ENCODE measurements at places on chromosomes 1 and 21.

GRCh38 chr1:10252508-10252907 is 42.1 kb downstream of the KIF1B start:
- no peak for DNase-seq

GRCh38 chr21:44552681-44553080 is 1.4 kb upstream of the KRTAP10-2 start:
- no peak for DNase-seq

DNA sequence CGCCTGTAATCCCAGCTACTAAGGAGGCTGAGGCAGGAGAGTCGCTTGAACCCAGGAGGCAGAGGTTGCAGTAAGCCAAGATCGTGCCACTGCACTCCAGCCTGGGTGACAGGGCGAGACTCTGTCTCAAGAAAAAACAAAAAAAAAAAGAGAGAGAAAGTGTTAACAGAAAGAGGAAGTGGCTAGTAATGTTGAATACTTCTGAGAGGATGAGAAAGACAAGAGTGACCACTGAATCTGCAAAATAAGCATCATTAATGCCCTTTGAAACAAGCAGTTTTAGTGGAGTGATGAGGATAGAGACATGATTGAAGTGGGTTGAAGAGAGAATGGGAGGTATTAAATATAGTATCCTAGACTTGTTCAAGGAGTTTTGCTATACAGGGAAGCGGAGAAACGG is 11.7 kb downstream of the MPZ start:
- DNase-seq, result peak; percentile 28

DNA sequence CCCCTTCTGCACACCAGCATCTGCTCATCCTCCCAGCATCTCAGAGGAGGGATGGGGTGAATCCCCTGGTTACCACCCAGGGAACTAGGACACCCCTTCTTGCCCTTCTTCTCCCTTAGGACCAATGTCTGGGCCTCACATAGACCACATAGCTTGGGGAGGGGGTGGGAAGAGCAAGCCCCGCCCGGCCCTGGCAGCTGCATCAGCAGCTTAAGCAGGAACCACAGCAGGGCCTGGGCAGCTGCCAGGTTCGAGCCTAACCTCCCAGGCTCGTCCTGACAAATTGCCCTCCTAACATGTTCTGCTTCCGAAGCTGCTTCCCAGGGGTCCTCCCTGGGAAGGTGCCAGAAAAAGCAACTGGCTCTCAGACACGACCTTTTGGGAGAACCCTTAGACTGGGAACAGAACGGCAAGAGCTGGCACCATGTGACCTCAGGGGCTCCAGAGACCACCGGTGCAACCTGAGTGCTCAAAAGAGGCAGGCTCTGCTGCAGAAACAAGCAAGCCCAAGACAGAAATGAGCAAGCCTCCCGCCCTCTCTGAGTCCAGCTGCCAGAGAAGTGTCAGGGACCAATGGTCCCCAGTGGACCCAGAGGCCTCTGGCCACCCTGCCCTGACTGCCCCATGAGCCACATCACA is 18.4 kb upstream of the CLSTN1 start:
- DNase-seq, result no peak

- DNase-seq, result peak; percentile 77
These were observed 26.1 kb downstream of the ZP4 start for GRCh38 chr1:237864338-237865244.

GRCh38 chr1:178379807-178380206 is 117.0 kb downstream of the CLEC20A start:
- DNase-seq, result no peak

GRCh38 chr1:67956116-67956515 is 94.3 kb downstream of the DIRAS3 start:
- no peak for DNase-seq

GRCh38 chr1:17763995-17764394 is 8.9 kb downstream of the ACTL8 start:
- DNase-seq, result no peak

DNA sequence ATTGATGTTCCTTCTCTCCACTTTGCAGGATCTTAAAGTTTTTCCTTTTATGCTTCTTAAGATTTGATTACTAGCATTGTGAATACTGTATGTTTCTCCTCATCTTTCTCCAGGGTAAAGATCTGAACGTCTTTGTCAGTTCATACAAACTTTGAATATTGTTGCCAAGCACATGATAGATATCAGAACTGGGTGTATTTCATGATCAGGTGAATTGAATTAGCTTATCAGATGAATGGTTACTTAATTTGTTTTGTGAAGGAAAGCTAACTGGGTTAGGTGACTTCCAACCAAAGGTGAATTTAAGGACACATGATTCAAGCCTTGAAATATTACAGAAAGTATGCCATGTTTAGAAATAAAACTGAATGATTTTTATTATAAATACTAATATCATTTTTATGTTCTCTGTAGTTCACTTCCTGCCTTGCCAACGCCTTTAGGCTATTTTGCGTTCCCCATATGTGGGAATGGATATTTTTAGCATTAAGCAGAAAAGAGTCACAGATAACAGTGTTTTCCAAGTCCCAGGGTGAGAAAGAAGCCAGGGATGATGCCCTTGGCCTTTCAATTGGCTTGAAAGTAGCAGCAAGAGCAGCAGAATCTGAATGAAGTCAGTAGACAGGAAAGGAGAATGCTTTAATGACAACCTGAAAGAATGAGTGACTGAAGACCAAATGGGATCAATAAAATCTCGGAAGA is 752.1 kb downstream of the NCAM2 start:
- no peak for DNase-seq

GRCh38 chr1:206521127-206521526 is 13.8 kb downstream of the RASSF5 start:
- DNase-seq, result no peak

GRCh38 chr1:52976183-52977035 is 49.3 kb downstream of the SCP2 start:
- peak; percentile 35 for DNase-seq

DNA sequence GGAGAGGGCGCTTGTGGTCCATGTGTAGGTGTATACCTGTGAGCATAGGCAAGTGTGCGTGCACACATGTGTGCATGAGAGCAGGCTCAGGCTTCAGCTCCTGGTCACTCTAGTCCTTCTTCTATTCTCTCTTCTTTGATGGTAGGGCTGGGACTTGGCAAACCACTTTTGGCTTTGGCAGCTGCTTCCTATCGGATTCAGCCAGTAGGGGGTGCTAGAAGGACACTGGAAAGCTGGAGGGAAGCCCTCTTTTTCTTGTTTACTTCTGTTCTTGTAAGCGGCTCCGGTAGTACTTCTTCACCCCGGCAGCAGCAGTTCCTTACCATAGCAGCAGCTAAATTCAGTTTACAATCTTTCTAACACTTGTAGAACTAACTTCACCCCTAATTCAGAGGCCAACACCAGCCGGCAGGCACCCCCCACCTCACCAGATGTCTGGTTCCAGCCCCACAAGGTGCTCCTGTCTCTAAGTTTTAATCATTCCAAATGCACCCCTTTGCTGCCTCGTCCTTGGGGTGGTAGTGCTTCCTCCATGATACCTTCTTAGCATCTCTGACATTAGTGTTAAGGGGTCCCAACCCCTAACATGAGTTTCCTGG is 25.1 kb downstream of the NENF start:
- peak; percentile 87 for DNase-seq

DNA sequence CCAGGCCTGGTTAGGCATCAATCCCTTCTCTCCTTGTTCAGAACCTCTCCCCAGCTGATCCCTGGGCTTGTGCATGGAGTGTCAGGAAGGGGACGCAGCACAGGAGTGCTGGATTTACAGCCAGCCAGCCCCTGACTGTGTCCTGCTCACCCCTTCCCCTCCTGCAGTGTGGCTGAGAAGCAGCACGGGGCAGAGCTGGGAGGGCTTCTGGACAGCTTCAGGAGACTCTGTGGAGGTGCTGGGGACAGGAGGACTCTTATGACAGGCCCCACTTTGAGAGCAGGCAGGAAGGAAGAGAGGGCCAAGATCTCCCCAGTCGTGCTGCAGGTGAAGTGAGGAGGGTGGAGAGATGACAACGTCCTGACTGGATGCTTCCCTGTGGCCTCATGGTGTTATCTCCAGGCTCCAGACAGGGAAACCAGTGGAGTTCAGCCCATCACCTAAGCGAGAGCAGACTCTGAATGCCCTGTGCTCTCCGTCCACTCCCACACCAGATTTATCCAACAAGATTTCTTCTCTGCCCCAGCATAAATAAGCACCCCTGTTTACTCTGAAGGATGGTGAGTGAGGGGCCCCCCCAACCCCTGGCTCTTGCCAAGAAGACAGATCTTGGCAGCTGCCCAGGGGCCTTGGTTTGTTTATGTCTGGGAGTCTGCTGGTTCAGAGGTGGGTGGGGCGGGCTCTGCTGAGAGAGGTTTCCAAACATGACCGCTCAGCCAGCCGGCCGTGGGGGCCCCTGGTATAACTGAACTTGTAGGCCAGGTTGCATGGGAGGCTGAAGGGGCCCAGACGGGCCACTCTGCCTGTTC is 21.3 kb downstream of the TMCC2 start:
- no peak for DNase-seq

GRCh38 chr1:81594206-81594605 is 206.5 kb upstream of the ADGRL2 start:
- no peak for DNase-seq

DNA sequence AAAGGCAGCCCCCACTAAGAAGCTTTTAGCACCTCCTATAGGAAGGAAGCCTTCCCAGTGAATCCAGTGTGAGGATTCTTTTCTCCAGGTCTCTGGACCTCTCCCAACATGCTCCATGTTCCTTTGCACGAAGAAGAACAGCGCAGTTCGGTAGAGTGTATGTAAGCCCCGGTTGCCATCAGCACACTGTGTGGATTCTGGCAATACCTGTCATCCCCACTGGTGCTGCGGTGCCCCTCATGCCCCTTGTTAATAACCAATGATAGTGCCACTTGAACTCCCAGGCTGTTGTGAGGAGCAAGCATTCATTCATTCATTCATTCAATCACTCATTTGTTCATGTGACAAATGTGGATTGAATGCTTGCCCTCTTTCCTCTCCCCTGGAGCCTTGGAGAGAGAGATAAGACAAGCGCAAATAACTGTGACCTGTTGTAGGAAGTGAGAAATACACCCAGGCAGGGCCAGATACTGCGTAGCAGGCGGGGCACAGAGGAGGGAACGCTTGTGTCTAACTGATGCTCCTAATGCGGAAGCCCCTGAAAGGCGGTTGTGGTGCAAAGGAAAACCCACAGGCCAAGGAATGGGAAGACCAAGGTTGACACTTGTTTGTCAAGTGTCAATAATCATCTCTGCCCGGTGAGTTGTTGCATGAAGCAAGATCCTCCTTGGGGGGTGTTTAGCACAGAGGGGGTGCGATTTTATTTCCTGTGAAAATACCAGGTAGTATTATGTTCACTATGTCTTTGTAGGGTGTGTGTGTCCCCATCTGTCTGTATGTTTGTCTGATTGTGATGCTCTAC is 9.8 kb downstream of the LGR6 start:
- no peak for DNase-seq

GRCh38 chr1:183942933-183943693 is 94.4 kb downstream of the COLGALT2 start:
- peak; percentile 43 for DNase-seq

- DNase-seq, result no peak
These were observed 108.3 kb downstream of the DMRTB1 start for GRCh38 chr1:53567450-53567849.

DNA sequence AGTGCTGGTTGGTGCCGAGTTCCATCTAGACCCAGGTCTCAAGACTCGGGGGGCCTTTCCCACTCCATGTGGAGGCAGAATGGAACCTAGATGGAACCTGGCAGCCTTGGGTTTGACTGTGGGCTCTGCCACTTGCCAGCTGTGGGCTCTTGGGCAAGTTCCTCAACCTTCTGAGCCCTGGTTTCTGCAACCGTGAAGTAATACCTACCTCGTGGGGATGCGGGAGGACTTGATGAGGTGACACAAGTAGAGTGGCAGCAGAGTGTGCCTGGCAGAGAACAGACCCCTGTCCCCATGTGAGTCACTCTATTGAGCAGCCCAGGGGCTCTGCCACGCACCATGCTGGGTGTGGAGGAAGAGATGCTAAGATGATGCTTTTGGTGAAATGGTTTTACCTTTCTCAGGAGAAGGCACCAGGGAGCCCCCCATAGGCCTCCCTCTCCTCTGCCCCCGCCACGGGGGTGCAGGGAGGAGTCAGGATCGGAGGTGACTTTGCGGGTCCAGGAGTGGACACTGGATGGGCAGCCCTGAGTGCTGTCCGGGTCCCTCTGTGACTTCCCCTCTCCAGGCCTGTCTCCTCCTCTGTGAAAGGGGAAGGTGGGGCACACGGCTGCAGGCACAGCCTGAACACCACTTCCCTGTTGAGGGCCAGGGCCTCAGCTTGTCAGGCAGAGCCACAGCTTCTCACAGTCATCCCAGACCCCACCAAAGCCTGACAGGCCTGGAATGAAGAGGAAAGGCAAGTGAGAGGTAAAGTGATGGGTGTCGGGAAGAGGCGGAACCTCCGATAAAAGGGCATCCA is 36.7 kb upstream of the EDN2 start:
- DNase-seq, result peak; percentile 46

DNA sequence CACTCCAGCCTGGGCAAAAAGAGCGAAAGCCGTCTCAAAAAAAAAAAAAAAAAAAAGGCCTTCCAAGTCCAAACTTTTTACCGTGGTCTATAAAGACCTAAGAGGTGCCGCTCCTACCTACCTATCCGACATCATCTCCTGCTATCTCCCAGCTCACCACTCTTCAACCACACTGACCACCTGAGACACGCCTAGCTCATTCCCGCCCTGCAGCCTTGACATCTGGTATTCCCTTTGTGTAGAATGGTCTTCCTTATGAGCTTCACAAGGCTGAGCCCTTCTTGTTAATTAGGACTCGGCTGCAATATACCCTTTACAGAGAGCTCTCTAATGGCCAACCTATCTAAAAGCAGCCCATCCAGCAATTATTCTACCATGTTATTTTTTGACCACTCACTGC is 680 bp downstream of the MAGOH start:
- DNase-seq, result no peak

GRCh38 chr1:220294846-220295301 is 22.6 kb upstream of the RAB3GAP2 start:
- no peak for DNase-seq

- no peak for DNase-seq
These were observed 24.8 kb downstream of the SLC2A1 start for GRCh38 chr1:42933610-42934491.

DNA sequence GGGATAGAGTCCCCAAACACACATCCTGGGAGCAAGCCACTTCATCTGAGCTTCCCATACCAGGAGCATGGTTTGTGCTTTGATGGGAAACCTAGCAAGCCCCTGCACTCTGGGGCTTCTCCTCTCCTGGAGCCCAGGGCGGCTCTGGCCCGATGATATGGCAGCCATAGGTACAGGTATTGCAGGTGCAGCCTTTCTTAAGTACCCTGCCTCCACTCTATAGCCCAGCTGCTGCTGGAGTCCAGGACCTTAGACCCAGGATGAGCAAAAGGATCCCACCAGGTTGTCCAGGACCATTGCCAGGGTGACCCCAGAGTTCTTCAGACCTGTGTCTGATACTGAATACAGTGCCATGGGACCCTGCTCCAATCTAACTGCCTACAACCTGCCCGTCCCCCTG is 4.2 kb downstream of the C1orf226 start:
- DNase-seq, result no peak

DNA sequence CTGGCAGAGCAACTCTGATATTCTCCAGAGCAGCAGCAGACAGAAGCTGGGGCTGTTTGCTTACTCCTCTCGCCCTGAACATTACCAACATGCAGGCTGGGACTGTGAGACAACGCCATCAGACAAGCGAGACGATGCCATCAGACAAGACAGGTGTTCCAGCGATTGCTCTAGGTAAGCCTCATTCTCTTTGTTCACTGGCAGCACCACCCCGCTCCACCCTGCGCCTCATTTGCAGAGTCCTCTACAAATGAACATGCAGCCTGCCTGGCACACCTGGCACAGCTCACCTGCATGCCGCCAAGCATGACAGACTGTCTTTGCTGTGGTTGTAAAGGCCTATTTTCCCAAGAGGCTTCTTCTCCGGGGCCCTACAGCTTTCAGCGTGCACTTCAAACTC is 346.2 kb downstream of the SMYD3 start:
- DNase-seq, result no peak

GRCh38 chr1:204760757-204761156 is 75.2 kb upstream of the LRRN2 start:
- no peak for DNase-seq

All from suppressor macrophage treated with lipopolysaccharide for 1 hour (primary cell).